NCI-H2107 (cell line): ENCODE measurements at places on chromosomes 1 and 21.

GRCh38 chr1:170166518-170167180 is 20.9 kb downstream of the NTMT2 start:
- DNase-seq, result no peak

DNA sequence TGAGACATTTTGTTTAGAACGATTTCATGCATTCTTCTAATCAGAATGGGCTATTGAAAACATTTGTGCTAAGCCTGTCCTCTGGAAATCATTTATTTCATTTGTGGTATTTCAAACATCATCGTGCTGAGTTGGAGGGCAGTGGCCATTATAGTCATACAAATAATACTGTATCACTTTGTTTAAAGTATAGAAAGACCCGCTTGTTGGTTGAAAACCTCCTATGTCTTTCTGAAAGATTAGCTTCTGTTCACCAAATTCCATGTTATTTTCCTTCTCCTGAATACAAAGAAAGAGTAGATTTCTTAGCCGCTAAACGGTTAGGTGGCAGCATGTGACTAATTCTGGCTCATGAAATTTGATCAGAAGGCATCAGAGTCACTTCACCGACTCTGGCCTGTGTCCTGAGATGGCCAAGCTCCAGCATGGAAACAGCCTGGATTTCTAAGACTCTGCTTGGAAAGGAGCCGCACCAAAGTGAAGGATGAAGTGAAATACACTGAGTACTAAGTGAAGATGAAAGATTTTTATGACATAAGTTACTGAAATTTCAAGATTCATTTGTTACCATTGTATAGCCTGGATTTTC is 355.1 kb downstream of the USP25 start:
- DNase-seq, result no peak

DNA sequence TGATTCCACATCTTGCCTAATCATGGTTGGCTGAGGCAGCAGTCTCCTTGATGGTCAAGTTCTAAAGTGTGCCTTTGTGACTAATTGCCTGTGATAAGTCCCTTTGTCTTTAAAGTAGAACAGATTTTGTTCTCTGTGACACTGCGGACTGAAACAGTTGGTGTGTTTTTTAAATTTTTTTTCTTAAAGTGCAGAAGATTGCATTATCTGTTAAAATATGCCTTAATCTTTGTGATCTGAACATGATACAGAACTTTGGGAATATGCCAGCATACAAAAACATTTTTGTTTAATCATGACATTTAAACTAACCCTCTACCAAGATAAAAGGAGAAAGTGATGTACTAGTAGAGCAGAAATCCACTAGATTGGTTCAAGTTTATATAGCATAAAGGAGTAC is 1260.6 kb upstream of the ADGRL2 start:
- DNase-seq, result no peak

DNA sequence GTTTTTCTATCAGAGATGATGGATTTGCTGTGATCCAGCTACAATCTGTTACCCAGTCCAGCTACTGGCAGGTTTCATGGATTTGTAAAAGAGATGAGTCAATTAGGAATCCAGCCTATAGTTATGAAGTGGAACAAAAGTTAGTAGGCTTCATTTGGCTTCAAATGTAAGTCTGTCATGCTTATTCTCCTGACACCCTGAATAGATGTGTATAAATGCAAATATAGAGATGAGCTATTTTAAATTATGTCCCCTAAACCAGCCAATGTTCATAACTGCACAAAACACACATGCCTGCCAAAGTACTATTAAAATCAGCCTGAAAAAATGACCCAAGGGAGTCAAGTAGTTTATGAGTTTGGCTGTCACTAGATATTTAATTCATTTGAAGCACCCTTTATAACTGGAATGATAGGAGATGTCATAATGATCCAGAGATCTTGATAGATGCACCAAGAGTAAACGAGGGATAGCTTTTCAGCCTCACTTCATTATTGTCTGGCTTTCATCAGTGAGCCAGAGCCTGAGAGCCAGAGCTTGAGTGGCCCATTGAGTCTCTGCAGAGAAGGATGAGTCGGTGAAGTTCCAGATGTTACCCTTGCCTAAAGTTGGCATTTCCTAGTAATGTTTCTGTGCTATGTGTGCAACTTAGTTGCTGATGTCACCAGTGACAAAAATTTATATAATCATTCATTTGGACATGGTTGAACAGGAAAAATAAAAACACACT is 11.8 kb upstream of the NTMT2 start:
- DNase-seq, result no peak

- no peak for DNase-seq
Observed at GRCh38 chr1:21921100-21921875, 15.8 kb downstream of the HSPG2 start.

DNA sequence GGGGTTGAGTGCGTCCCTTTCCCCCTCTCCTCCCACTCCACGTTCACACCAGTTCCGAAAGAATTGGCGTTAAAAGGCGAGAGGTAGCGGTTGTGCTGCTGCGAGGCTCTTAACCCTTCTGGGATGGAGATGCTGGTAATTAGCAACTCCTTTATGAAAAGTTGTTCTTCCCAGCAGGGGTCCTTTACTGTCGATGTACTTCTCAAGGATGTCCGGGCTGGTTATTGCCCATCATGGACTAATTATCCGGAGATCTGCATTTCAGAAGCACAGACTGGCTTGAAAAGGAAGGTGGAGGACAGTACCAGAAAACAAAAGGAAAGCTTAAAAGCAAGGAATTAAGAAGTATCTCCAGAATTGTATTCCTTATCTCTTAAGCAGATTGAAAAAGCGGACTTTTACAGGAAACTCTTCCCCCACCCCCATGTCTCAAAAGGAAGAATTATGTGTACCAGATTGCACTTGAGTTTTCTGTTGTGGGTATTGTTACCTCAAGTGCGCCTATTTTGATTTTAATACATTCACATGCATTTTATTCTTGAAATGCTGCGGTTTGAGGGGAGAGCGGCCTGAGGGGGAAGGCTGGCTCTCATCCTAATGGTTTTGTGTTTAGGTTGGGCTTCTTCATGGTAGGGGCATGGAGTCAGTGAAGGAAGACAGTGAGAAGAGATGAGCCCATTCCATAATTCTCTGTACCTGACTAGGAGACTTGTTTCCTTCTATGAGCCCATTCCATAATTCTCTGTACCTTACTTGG is 1.5 kb downstream of the AK4 start:
- DNase-seq, result no peak

- no peak for DNase-seq
Observed at GRCh38 chr21:37622755-37623154, 256.2 kb downstream of the DYRK1A start.

- no peak for DNase-seq
Observed at GRCh38 chr1:243793298-243793697, 56.7 kb downstream of the AKT3 start.

DNA sequence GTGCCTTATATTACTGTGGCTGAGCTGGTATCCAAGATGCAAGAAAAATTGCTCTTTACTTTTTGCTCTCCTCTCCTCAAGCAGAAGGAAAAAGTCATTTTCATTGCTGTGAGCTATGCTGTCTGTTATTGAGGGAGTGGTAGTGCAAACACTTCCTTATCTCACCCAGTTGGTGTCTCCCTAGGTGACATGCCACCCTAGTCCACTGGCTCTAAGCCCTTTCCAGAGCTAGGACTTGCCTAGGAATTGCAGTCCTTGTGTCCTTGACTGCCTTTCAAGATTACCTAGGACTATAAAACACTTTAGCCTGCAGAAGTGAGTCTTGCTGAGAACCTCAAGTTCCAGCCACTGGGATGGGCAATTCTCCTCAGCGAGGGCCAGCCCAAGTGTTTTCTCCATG is 458.3 kb downstream of the MRPL39 start:
- no peak for DNase-seq

- no peak for DNase-seq
Observed at GRCh38 chr1:154623358-154623757, 15.4 kb upstream of the ADAR start.

GRCh38 chr1:11719313-11720032 is 16.5 kb upstream of the AGTRAP start:
- peak; percentile 48 for DNase-seq

GRCh38 chr1:188761226-188761625 is 1716.4 kb downstream of the BRINP3 start:
- no peak for DNase-seq

- DNase-seq, result no peak
Observed at GRCh38 chr21:32377991-32378390, 14.8 kb downstream of the URB1 start.

DNA sequence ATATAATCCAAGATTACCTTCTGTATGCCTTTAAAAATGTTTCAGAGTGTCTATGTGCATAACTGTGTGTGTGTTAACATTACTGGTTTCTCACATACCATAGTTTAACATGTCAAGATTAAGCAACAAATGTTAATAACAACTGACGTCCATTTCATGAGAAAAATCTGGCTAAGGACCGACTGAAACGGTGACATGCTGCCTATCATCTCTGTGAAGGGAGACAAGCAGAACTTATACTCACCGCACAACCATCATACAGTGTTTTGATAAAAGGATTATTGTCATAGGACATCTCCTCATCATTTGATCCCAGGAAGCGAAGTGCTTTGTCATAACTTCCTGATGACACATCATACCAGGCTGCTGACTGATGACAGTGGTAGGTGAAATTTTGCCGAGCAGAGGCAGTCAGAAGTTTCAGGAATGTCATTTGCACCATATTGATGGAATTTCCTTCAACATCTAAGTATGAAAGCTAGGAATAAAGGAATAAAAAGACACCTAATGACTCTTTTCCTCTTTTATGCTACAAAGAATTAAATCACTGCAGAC is 228.8 kb downstream of the COL11A1 start:
- DNase-seq, result no peak

DNA sequence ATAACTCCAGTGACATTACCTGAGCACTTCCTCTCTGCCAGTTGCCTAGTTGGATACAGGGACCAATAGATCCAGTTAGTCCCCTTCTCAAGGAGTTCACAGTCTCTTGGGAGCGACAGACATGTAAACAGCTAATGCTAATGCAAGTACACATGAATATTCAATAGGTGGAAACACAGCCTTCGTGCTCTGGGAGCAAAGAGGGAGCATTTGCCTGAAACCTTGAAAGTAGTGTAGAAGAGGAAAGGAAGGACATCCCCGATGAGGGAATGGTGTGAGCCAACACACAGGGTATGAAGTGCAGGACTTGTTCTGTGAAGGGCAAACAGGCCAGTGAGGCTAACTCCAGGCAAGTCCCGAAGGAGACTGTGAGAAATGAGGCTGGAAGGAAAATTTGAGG is 3.8 kb upstream of the TMEM222 start:
- DNase-seq, result no peak

DNA sequence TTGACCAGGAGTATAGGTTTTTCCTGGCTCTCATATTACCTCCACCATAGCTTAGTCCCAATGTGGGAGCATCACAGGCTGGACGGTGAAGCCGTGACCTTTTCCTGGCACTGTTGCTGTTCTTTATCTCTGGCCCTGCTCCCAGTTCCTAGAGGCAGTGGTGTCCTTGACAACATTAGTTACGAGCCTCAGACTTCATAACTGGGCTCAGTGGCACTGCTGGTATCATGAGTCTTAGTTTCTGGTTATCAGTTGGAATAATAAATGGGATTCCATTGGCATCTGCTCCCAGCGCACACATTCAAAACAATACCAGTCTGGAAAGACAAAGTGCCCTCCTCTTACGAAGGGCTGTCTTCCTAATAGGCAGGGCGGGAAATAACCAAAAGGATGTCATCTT is 8.0 kb downstream of the RNPEP start:
- no peak for DNase-seq

GRCh38 chr1:40606978-40607377 is 58.5 kb downstream of the RIMS3 start:
- DNase-seq, result no peak
